ENCODE measurements at places on chromosomes 4 and X.

GRCh38 chr4:139789096-139789654, 123.6 kb downstream of the MGST2 start:
- peak; percentile 81 for DNase-seq

- DNase-seq = no peak
Observed at GRCh38 chr4:153217440-153217839, 13.2 kb downstream of the TRIM2 start.

DNA sequence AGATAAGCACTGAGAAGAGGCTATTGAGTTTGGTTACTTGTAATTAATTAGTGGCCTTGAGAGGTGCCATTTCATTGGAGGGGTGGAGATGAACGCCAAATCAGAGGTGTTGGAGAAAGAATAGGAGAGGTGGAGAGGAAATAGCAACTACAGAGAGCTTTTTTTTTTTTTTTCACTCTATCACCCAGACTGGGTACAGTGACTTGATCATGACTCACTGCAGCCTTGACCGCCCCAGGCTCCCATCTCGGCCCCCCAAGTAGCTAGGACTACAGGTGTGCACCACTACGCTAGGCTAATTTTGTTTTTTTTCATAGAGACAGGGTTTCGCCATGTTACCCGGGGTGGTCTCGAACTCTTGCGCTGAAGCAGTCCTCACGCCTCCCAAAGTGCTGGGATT, 5.2 kb downstream of the NHS start:
- no peak for DNase-seq

- no peak for DNase-seq
Observed at GRCh38 chr4:54296548-54297203, 67.6 kb downstream of the PDGFRA start.

DNA sequence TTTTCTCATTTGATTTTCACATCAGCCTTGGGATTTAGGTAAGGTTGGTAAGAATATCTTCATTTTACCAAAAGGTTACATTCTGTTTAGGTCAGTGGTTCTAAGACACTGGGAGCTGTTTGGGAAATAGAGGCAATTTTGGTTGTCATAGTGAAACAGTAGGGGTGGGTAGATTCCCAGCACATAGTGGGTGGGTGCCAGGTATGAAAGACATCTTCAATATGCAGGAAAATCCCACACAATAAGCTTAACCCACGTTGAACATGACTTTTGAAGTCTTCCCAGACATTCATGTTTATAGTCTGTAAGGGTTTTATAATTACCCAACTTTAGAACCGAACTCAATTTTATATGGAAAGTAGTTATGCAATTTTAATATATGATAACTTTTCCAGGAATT, 249.6 kb downstream of the SNCA start:
- no peak for DNase-seq

DNA sequence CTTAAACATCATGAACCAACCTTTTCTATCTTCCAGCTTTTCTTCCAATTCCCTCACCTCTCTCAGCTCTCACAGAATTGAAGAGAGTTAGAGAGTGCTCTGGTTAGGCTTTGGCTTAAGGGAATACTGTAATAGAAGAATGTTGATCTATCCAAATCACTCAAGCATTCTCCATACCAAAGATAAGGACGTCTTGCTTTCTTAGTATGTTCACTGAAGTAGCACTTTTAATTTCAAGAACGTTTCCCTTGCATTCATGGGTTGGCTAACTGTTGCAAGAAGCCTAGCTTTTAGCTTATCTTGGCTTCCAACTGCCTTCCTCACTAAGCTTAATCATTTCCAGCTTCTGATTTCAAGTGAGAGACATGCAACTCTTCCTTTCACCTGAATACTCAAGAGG, 43.2 kb downstream of the FANCB start:
- DNase-seq = no peak

Data from KBM-7 (cell line).